NCI-H774 (cell line): ENCODE measurements at places on chromosomes 7 and 10.

- DNase-seq, result no peak
Observed at GRCh38 chr7:595621-596010, 76.0 kb upstream of the PDGFA start.

- no peak for DNase-seq
Observed at GRCh38 chr10:58642283-58642682, 129.6 kb downstream of the BICC1 start.

DNA sequence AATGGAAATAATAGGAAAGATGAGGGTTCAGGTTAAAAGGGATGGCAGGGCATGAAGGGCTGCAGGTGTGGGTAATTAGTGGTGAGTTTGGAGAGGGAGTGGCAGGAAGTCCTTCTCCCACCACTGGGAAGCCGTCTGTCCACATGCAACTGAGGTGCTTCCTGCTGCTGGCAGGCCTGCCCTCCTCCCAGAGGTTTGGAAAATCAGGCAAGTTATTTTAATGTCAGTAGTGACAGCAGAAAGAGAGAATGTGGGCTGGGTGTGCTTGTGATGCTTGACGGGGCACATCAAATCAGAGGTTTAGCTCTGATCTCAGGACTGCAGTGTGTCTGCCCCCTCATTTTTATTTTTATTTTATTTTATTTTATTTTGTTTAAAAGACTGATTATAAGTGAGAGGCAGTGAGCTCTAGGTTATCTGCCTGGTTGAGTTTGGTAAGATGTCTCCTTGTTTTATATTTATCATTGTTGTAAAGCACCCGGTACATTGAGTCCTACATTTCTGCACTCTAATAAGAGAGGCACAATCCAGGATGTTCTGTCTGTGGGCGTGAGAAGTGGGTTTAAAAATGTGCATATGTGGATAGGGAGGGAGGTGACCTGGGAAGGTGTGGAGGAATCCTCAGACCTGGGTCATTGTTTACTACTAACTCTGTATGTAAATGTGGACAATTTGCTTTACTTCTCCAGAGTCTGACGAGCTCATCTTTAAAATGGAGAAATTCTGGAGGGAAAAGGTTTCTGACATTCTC lies 504.4 kb downstream of the LRMDA start:
- DNase-seq, result no peak

- DNase-seq, result no peak
Observed at GRCh38 chr7:92731335-92732063, 104.9 kb downstream of the CDK6 start.

GRCh38 chr7:38574086-38574485 lies 57.1 kb downstream of the AMPH start:
- DNase-seq, result no peak

DNA sequence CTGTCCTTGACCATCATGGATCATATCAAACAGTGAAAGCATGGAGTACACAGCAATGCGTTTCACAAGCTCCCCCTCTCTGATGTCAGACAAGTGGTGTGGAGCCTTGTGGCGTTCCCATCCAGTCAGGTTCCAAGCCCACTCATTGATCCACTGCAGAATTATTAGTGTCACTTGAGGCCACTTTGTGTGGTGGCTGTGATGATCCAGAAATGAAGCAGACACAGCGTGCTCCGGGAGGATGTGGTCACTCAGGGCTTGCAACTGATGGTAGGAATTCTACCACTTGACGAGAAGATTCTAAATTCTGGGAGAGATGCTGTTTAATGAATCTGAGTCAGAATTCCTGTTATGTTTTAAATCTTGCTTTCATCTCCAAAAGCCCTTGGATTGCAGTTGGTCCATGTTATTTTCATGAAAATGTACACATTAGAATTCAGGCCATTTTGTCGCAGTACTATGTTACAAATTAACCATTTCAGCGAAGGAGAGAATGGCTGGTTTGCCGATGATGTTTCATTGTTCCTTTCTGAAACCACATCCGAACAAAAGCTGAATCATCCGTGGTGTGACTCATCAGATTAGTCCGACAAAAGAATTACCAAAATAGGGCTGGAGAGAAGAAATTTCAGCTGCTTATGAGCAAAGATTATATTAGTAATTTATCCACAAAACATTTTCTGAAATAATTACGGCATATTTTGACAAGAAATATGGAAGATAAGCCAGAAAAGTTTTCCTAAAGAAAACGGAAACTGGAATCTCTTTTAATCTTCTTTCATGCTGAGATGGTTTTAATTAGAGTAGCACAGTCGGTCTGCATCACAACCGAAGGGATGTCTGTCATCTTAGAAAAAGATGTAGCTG lies 48.1 kb downstream of the INSYN2A start:
- no peak for DNase-seq

DNA sequence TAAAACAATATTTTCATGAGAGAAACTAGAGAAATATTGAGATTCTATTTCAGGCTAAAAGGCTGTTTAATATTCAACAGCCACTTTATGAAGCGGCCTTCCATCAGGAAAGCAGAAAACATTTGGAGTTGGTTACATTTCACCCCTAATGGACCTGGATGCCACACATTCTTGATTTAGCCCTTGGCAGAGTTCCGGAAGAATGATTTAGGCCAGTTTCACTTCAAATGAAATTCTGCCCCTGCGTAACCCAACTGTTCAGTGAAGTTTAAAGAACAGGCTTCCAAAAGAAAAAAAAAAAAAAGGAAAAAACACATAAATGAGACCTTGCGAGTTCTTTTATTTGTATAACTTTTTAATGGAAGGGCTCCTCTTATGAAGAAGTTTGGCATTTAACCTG lies 239.2 kb upstream of the AKR1E2 start:
- DNase-seq, result no peak

DNA sequence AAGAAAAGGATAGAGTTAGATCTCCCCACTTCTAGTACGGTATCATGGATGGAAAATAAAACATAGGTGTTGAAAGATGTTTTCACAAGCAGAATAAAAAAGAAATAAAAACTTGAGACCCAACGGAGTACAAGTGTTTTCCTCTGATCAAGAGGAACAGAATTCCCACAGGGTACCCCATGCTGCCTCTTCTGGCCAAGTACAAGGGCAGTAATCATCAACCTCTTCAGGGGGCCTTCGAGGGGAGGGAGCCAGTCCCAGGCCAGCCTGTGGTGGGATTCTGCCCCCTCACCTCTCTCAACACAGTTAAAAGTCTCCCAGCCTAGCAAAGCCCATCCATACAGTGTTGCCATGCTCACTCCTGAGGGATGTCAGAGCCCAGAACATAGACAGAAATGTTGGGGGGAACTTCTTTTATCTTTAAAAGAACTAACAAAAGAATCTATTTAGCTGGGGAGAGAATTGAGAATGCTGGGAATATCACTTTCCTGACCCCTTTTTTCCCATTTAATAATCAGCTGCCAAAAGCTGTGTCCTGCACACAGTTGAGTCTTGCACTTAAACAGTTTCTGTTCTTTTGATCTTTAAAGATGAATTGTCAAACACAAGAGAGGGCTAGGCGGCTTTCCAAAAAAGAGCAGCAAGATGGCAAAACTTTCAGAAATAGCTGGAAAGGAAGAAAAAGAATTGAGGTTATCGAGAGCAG lies 101.7 kb downstream of the PTN start:
- no peak for DNase-seq

GRCh38 chr10:131112691-131113090 lies 198.8 kb downstream of the TCERG1L start:
- DNase-seq, result no peak

- DNase-seq, result peak; percentile 16
Observed at GRCh38 chr7:123494193-123494796, 40.1 kb downstream of the IQUB start.

- no peak for DNase-seq
Observed at GRCh38 chr7:6092953-6093354, 61.8 kb downstream of the ANKRD61 start.

DNA sequence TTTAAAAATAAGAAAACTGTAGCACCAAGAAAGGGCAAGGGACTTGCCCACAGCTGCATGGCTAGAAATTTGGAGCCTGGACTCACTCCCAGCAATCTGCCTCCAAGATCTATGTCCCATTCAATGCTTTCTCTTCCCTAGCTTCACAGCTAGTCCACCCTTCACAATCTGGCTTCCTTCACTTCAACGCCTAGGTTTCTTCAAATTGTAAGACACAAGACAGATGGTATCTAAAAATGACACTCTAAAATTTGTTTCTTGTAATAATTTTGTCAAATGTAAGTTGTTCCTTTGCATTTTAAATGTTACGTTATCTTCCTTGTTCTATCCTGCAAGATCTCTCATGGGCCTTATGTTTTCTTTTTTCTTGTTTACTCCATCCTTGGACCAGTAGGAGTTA lies 48.6 kb downstream of the CTTNBP2 start:
- DNase-seq, result no peak

DNA sequence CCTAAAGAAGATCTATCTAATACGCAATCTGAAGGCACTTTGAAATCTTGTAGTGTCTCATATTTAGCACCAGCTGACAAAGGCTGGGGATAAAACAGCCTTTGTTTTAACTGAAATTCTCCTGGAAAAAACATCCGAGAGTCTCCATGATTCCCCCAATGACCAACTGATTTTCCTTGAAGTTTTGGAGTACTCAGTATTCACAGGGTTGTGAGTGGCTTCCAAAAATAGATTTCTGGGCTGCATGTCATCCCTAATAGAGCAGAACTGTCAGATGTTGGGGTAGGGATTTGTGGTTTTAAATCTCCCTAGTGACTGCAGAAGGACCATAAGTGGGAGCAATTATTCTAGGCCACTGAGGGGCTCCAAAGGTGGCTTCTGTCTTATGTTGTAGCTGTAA lies 206.4 kb downstream of the TAX1BP1 start:
- DNase-seq, result no peak

GRCh38 chr10:88399240-88399639 lies 183.9 kb downstream of the RNLS start:
- DNase-seq, result no peak

DNA sequence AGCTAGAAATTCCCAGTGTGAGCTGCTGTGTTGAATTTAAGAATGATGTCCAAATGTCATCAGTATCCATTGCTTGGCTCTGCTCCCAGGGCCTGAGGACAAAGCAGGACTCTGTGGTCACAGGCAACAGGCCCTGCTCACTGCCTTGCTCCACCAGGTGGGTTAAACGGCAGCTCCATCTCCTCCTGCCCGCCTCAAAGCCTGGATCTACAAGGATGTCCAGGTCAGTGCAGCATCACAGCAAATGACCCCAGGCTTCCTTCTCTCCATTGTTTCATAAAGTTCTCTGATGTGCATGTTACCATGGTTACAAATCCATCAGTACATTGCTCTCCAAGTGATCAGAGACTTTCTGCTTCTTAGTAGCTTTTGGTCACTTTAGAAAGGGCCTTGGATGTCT lies 322.0 kb upstream of the ZNF32 start:
- no peak for DNase-seq

GRCh38 chr10:59876695-59877094 lies 29.7 kb downstream of the CCDC6 start:
- DNase-seq, result no peak

GRCh38 chr10:6535156-6535764 lies 44.8 kb downstream of the PRKCQ start:
- no peak for DNase-seq

DNA sequence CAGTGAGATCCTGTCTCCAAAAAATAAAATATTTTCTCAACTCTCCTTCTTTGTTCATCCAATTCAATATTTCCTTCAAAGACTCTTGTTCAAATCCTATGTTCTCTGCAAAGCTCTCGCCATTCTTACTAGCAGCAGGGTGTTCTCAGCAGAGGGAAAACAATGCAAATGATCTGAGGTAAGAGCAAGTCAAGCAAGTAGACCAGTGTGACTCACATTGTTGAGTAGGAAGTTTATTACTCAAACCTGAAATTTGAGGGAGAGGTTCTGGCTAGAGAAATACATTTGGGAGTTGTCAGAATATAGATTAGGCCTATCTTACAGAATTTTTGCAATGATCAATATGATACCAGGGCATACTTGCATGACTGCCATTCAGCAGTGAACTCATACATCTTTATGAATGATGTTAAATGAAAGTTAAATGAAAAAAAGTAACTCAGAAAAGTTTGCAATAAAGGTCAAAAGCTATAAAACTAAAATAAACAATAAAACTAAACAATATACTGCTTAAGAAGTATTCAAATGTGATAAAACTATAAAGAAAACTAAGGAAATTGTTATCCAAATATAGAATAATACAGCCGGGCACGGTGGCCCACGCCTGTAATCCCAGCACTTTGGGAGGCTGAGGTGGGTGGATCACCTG lies 5.8 kb downstream of the IDE start:
- DNase-seq, result no peak

GRCh38 chr10:126459878-126460481 lies 71.7 kb upstream of the ADAM12 start:
- DNase-seq, result peak; percentile 17

DNA sequence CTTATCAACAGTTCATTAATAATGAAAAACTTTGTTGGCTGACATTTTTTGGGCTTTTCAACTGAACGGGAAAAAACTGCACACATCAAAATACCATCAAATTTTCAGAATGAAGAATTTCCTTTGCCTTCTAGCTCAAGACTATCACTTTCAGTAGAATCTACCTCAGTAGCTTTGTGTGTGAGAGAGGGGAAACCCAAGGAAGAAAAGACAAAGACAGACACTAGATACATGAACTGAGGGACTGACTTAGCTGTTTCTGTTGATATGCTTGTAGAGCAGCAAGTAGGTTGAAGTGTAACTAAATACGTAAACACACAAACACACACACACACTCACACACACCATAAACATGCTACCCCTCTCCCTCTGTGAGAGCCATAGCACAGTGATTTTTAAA lies 257.1 kb downstream of the CDK14 start:
- DNase-seq, result no peak

GRCh38 chr7:140810830-140811556 lies 113.7 kb downstream of the BRAF start:
- DNase-seq, result peak; percentile 52

GRCh38 chr10:33986515-33986914 lies 652.0 kb upstream of the NRP1 start:
- no peak for DNase-seq

DNA sequence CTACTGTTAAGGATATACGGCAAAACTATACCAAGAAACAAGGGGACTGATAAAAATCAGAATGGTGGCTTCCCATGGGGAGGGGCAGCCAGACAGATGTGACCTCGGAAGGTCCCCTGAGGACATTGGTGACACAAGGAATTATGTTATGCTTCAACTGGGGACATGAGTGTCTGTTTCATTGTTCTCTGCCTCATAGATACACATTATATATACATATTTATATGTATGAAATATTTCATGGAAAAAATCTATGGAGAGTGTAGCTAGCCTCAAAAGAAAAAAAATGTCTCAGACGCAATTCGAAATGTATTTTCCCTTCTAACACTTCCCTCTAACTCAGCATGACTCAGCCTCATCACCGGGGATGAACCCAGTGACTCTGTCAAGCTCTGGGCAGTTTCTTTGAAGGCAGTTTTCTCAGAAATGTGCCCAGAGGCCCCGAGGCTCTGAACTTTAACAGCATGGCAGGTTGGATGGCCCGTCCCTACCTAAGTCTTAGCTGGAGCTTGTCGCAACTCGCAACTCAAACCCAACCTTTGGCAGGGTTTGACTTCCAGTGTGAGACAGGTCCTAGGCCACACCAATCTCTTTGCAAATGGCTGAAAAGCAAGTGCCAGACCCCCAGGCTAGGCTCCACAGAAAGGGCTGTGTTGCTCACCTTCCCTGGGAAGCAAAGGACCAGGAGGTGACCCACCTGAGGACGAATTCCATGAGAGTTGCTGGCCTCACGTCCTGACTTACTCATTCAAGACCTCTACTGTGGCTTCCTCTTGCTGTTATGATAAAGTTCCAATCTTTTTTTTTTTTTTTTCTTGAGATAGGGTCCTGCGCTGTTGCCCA lies 86.9 kb downstream of the CARD11 start:
- DNase-seq, result no peak
